Activated CD4-positive, alpha-beta memory T cell treated with anti-CD3 and anti-CD28 coated beads for 36 hours (primary cell): ENCODE measurements at places on chromosomes 7 and 10.

- DNase-seq: no peak
These were observed 15.6 kb upstream of the CUBN start for GRCh38 chr10:17145239-17145638.

DNA sequence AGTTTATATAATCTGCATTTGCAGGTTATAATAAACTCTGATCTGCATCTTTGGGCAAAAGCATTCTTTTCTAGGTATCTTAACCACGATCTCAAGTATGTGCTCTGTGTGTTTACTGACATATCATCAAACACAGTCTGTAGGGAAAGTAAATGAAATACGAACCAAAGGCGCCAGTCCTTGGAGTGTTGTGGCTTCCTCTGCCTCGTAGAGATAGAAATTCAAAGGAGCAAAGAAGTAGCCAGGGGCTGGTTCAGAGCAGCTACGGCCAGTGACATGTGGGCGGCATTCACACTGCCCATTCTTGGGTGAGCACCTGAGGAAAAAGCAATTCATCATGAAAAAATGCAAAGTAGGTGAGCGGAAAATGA lies 38.7 kb downstream of the LAMB4 start:
- DNase-seq: no peak

DNA sequence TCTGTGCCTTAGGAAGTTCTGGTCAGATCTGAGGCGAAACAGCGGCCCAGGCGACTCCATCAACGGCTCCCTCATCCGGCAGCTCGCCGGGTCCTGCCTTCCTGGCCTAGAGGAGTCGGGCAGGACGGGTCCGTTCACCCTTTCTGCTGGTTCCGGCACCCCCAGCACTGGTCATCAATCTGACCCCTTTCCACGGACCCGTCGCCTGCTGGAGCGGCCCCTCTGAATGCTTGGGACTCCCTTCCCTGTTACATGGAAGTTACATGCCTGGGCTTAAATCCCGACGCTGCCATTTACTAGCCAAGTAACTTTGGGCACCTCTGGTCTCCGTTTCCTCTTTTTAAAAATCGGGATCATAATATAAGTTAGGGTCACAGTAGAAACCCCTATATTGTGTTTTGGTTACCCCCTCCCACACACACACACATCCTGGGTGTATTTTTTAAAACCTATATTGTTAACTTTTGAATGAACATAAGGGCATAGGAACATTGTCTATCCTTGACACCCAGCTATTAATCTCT lies 607 bp upstream of the GGCT start:
- DNase-seq: no peak

- no peak for DNase-seq
These were observed 80.4 kb downstream of the DNMBP start for GRCh38 chr10:99929360-99929759.

GRCh38 chr10:84365335-84365881 lies 37.0 kb downstream of the CCSER2 start:
- DNase-seq: no peak

DNA sequence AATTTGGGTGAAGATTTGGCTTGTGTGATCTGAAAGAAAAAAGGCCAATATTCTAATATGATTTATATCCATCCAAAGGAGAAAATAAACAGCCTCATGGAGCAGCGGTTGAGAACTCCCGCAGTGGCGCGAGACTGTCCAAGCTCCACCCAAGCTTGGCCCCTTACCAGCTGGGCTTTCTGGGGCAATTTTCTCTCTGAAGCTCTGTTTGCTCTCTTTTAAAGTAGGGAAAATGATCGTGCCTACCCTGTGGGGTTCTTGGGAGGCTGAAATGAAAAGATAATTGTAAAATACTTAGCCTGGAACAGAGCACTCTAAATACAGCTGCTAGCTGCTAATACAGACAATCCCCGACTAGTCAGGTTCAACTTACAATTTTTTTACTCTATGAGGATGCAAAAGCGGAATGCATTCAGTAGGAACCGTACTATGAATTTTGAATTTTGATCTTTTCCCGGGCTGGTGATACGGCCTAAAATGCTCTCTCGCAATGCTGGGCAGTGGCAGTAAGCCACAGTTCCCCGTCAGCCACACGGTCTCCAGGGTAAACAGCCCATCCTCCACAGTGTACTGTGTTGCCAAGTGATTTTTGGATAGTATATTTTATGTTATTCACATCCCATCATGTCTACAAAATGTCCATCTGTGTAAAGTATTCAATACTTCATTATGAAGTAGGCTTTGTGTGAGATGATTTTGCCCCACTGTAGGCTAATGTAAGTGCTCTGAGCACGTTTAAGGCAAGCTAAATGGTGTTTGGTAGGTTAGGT lies 137.7 kb downstream of the CHN2 start:
- DNase-seq: no peak

GRCh38 chr7:134996097-134996550 lies 9.8 kb downstream of the AGBL3 start:
- DNase-seq: no peak

GRCh38 chr10:133307776-133308420 lies 774 bp downstream of the TUBGCP2 start:
- DNase-seq: peak; percentile 92

DNA sequence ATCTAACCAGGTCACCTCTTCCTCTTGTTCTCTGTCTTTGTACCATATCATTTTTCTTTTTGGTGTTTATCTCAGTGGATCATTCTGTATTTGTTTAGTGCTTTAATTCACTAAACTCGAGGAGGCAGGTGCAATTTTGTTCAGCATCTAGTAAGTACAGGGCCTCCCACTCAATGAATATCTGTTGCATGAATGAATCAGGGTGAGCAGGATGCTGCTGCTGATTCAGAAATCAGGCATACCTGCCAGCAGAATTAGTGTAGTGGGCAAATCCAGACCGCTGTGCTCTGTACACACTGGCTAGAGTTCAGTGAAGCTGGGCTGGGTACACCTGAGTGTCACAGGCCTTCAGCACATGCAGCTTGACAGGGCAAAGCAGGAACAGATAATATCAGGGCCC lies 511.9 kb downstream of the SUGCT start:
- no peak for DNase-seq

DNA sequence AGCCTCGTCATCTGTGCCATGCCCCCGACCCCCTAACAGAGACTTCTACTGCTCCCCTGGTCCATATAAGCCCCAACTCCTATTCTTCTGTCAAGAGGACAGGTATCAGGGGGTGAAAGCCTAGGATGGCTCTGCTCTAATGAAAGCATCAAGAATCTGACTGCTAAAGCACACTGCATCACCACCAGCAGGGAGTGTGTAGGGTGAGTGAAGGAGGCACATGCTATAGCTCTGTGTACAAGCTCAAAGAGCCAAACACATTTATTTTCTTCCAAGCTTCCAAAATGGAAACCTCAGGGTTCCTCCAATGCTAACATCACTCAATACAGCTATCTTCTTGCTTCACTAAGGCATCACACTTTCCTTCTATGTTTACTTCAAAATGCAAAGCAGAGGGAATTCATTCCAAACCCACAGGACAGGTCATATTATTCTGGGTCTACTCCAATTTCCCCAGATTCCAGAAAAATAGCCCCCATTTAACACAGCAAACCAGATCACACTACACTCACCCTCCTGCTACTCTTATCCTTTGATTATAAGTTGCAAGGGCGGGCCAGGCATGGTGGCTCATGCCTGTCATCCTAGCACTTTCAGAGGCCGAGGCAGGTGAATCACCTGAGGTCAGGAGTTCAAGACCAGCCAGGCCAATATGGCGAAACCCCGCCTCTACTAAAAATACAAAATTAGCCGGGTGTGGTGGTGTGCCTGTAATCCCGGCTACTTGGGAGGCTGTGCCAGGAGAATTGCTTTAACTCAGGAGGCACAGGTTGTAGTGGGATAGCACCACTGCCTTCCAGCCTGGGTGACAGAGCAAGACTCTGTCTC lies 36.6 kb downstream of the RHEB start:
- DNase-seq: no peak

DNA sequence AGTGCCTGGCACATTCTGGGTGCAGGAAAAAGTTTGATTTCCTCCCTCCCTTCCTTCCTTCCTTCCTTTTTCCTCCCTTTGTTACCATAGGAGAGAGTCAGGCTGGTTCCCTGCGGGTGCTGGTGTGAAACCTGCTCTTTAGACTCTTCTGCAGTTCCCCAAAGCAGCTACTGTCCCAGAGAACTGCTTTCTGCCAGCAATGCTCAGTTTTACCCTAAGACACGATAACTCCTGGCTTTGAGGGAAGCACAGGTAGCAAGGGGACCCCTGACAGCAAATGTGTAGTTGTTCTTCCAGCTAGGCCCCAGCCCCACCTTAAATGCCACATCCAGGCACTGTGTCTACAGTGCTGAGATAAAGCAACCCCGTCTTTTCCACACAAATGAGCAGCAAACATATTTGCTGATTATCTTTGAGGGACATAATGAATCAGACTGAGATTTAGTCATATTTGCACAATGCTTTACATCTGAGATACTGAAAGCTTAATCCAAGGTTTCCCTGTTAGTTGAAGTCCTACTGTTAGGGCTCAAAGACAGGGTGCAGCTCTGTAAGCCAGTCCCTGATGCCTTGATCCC lies 55.5 kb downstream of the MET start:
- DNase-seq: no peak

DNA sequence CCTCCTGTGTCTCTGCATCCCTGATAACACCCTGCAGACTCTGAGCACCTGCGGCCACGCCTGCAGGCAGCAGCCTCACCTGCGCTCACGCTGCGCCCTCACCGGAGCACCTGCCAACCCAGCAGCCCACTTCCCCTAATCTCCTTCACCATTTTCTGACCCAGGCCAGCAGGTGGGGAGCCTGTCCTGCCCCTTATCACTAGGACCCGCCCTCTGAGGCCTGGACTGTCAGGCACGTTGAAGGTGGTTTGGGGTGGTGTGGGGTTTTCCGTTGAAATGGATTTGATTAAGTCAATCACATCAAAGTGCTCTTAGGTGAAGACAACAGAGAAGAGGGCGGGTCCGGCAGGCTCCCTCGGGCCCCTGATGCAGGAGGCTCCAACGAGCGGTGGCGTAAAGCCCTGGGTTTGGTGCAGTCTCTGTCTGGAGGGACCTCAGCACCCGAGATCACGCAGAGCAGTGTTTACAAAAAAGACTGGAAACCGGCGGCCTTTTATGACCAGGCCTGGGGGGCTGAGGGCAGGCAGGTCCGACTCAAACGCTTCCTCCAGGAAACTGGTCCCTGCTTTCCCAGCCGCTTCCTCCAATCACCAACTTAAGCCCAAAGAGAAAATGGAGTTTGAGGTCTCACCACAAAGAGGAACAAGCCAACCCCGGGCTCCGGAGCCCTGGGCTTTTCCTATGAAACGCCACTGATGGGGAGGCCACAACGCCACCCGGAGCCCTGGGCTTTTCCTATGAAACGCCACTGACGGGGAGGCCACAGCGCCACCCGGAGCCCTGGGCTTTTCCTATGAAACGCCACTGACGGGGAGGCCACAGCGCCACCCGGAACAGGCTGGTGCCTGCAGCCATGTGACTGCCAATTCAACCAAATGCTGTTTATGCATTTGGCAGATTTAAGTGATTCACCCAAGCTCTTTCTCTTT lies 45.5 kb downstream of the DPYSL4 start:
- DNase-seq: peak; percentile 24

DNA sequence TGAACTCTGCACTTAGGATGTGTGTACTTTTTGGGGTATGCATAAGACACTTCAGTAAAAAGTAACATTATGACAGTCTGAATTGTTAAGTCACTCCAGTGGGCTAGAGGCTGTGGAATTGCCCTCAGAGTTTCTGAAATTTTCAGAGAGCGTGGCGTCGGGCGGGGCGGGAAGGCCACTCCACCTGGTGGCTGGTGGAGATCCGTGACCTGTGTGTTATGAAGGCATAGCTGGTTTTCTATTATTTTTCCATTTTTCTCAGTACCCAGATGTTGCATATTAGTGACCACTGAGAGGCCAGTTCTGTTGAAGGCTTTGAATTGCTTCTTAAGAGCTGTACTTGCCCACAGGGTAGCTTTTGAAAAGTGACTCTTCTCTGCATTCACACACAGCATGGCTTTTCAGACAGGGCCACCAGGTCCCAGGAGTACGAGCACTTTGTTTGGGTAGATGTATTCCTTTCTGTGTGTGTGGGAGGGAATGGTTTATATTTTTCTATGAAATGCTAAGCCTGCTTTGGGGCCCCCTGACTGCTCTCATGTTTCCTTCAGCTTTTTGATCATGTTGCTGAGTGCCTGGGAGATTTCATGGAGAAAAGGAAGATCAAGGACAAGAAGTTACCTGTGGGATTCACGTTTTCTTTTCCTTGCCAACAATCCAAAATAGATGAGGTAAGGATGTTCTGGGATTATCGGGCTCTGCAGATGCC lies 52.3 kb downstream of the TACR2 start:
- no peak for DNase-seq

DNA sequence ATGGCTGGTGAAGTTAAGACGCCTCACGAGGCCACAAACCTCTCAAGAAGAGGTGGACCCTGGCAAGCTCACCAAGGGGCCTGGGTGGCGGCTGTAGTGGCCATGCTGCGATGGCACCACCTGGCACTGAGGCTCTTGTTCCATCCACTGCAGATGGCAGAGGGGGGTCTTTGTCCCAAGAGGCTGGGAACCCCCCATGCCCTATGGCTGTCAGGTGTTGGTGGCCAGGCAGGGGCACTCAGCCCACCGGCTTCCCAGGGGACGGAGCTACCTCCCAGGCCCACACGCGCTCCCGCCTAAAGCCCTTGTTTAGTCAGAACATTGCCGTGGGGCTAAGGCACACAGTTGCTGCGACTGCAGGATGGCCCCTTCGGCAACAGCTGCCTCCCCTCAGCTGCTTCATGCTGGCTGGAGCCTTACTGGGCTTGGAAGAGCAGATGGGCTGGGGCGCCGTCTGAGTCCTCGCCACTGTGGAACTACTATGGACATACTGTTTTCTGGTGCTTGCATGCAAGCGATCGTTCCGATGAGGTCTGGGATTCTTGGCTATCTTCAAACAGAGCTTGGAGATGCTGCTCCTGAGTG lies 46.8 kb downstream of the DPYSL4 start:
- no peak for DNase-seq

GRCh38 chr7:12635830-12636229 lies 51.6 kb upstream of the ARL4A start:
- no peak for DNase-seq

GRCh38 chr7:8303904-8304528 lies 42.0 kb upstream of the ICA1 start:
- no peak for DNase-seq

DNA sequence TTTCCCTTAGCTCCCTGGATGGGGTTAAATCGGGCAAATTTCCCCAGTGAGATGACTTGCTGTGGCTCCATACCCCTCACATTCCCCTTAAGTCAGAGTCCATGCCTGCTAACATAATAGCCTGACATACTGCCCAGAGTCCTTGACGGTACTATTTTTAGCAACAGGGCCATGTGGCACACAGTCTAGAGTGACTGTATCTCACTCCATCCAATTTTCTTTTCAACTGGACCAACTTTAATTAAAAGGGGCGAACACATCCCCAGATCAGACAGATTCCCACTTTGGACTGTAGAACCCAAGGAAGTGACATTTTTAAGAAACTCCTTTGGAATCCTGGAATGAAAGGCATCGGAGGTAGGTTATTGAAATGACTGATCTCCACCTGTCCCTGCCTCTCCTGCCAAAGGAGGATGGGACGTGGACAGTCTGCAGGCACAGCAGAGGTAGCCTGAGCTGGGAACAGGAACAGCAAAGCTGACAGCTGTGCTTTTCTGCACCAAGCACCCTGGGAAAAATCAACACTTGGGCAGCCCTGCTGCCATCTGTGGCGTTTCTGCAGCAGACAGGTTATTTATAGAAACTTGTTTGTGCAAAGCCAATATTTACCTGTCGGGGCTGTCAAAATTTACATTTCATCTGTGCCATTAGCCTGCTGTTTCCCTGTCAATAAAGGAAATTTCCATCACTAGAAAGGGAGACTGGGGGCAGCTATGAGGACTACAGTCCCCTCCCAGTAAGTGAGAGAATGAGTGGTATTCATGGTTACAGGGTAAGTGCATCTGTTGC lies 221.5 kb upstream of the AOAH start:
- DNase-seq: no peak

GRCh38 chr10:10096296-10096695 lies 921.4 kb upstream of the CELF2 start:
- DNase-seq: no peak
